ENCODE measurements at places on chromosomes 3 and 15. TPM values are rescaled to one million over a fixed set of nuclear protein-coding genes. Genes with fewer than 3 reads are reported as not detected.

Gene GPR149
- total RNA-seq: not detected

Gene C3orf22
- not detected for total RNA-seq

Gene CHST13
- not detected for total RNA-seq

Gene SLC22A13
- total RNA-seq: 0.50 TPM

Measured in activated naive CD4-positive, alpha-beta T cell treated with anti-CD3 and anti-CD28 coated beads, Interleukin-2, amount 10 ng/mL, durations not matched to agents 5 hours and 36 hours (primary cell).